ENCODE measurements at places on chromosomes 3 and 15. TPM values are rescaled to one million over a fixed set of nuclear protein-coding genes. Genes with fewer than 3 reads are reported as not detected.
A peak's percentile ranks its signal among the peaks of the same experiment; 100 is the strongest.

GRCh38 chr3:27666708-27667107, 55.4 kb downstream of the EOMES start:
- ATAC-seq: peak; percentile 87

GRCh38 chr15:81091889-81092558, 42.0 kb upstream of the CFAP161 start:
- ATAC-seq: peak; percentile 79

- ATAC-seq: no peak
Measured at GRCh38 chr3:38613426-38613825, 36.1 kb downstream of the SCN5A start.

DNA sequence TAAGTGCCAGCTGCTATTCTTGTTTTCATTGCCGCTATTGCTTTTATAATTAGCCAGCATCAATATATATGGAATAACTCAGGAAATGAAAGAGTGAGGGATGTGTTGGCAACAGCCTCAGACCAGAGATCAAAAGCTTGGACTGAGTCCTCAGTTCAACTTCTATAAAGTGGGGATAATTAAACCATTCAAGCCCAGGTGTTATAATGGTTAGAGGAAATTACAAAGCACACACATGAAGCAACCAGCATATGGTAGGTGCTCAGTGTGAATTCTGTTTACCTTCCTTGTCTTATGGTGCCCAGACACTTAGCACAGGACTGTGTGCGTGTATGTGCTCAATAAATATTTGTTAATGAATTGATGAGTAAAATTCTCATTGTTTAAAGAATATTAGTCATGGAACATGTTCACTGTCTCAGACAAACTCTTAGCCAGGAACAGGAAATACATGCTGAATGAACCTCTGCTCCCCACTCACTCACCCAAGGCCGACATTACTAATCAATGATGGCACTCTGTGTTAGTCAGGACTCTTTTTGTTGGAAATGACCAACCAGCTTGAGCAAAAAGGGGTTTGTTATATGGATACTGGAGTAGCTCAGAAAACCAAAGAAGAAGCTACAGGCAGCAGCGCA, 16.7 kb upstream of the CCDC174 start:
- ATAC-seq: no peak

GRCh38 chr3:160935413-160936095, 169.6 kb downstream of the B3GALNT1 start:
- ATAC-seq: no peak

- no peak for ATAC-seq
Measured at GRCh38 chr15:101308604-101309435, 13.8 kb upstream of the SNRPA1 start.

DNA sequence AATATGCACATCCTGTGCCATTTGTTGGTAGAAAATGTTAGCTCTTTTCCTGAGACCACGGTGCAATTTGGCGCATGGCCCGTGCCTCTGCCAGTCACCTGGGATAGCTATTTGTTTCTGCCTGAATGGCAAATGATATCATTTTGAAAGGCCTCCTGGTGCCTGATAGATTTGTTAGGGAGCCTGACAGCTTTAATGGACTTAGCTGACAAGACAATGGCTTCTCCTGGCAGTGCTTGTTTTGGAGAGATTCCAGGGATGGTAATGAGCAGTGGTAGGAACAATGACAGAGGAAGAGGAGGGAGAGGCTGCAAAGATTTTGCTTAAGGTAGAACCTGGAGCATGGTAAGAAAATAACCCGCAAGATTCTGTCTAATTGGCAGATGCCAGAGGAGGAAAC, 268.5 kb downstream of the CLSTN2 start:
- no peak for ATAC-seq

DNA sequence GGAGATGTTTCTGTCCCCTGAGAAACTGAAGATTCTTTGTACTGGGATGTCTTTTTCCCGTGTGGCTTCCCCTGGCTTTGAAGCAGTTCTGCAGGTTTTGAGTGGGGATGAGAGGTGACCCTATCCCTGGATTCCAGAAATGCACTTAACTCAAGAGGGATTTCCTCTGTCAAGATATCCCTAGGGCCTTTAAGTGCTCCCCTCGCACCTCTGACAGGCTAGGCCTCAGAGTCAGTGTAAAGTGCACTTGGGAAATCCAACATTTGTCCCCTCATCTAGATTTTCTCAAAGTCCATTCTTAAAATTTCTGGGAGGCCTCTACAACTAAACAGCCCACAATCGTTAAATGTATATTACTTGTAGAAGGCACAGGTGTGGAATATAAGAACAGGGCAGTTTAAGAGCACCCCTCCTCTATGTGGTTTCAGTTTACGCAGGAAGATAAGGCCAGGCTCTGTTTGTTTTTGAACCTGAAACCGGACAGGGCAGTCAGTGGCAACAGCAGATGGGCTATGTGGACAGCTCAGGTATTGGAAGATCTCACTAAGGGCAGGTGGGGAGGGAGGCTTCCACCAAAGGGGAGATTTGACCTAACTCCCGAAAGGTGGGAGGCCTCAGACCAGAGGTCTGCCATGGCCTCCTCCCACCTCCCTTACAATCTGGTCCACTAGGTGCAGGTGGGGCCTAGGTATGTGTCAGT, 4.8 kb downstream of the C3orf52 start:
- no peak for ATAC-seq

DNA sequence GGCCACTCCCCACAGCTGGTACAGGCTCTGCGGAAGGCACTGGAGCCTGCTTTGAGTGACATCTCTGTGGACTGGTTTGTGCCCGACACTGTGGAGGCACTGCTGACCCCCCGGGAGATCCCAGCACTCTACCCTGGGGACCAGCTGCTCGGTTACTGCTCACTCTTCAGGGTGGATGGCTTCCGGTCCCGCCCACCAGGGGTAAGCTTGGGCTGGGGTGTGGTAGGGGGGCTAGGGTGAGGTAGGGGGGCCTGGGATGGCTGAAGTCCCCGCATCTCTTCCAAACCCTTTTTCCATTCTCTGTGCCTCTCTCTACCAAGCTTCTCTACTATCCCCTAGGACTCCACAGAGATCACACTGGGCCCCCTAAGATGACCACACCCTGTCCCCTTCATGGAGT, 7.8 kb downstream of the VWA5B2 start:
- no peak for ATAC-seq

DNA sequence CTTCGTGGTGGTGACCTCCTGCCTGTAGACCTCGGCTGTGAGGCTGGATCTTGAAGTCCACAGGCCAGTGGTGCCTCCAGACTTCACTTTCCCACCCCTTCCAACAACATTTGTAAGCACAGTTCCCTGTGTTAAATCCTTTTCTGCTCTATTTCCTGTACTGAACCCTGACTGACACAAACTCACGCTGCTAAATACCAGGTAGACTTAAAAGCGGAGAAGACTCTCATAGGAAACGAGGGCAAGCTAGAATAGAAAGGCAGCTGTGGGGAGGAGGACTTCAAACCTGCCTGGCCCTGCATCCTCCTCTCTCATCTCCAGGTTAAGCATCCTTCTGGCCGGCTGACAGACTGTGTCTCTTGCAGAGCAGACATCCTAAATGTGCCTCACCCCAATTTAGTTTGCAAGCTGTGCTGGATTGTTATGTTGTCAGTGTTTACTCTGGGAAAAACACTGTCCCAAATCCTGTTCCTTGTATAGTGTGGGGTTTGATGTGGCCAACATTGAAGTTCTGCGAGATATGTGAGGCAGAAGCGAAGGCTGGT, 58.5 kb upstream of the LARS2 start:
- no peak for ATAC-seq

DNA sequence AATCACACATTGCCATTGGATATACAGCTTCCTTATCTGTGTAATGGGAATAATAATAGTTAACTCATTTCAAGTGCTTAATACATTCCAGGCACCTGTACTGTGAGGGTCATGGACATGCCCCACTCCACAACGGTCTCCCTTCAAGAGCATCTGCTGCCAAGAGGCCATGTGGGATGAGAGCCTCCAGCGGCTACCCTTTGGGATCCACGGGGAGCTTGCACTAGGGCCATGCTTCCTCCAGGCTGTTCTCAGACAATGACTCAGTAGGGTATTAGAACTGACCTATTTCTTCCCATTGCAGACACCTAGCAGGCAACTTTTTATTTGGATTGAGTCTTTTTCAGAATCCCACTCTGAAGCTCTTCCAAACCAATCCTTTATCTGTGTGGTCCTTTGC, 1078.9 kb downstream of the TUSC7 start:
- no peak for ATAC-seq

DNA sequence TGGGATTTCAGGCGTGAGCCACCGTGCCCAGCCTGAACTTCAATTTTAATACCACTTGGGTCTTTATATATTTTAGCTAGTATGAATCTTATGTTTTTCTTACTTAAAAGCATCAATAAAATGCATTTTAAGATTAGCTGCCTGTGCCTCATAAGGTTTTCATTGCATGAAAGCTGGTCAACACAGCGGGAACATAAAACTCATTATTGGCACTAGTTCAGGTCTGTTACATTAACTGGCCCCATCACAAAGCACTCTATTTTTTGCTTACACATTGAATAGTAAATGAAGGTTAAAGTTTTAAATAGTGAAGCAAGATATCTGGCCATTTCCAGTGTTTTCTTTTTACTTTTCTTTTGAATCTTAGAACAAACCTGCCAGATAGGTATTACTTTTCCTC, 145.6 kb upstream of the LYSMD4 start:
- no peak for ATAC-seq

DNA sequence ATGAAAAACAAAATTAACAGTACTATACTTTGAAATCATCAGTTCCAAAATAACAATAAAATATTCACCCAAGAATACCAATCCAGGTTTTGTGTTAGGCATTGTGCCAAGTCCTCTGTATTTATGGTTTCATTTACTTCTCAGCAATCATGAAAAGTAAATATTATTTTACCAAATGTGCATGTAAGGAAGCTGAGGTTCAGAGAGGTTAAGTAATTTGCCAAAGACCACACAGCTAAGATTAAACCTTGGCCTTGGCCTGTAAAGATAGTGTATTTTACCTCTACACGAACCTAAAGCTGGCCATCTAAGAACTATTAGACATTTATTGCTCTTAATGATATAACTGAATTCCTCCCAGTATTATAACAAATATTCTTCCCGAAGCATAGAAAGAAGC, 124.4 kb upstream of the SLC2A2 start:
- ATAC-seq: no peak

DNA sequence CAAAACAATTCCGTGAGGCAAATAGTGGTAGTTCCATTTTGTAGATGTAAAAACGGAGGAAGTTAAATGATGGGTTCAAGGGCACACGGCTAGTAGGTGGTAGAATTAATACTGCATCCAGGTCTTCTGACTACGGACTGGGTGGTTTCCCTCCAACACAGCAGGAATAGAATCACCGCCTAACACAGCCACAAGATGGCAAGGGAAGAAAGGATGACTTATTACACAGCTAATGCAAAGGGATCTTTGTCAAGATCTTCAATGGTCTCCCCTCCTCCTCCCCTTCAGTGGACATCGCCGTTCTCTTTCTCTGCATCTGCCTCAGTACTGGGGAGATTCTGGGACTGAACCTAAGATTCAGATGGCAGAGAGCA, 524 bp upstream of the TOPBP1 start:
- ATAC-seq: peak; percentile 78

DNA sequence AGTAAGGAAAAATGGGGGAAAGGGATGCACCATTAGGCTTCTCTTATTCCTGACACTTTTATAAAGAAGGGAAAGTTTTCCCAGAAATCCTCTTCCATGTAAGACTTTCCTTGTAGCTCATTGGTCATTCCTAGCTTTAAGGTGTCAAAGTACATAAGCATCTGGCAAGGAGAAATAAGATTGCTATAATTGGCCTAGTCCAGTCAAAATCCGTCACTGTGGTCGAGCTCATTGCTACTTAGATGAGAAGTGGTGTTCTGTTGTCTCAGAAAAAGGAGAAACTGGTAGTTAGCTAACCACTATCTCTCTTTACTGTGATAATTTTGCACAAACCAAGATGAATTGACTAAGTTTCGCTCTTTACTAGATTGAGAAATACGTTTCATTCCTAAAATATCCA, 370.1 kb downstream of the CNTN4 start:
- ATAC-seq: no peak

DNA sequence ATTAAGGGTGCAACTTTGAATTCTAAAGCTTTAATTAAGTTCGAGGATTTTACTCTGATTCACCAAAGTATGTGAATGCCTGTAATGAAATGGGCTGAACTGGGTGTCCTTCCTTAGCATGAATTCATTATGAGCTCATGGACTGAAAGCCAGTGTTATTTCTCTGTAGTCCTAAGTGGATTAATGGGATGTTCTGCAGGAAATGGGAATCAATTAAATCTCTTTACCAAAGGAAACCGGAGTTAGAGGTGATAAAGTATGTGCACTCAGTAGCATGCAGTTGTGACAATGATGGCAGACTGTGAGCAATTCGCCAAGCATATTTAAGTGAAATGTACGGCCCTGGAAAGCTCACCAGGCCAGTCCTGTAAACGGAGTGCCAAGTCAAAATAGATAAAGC, 138.7 kb downstream of the CHL1 start:
- ATAC-seq: peak; percentile 82

DNA sequence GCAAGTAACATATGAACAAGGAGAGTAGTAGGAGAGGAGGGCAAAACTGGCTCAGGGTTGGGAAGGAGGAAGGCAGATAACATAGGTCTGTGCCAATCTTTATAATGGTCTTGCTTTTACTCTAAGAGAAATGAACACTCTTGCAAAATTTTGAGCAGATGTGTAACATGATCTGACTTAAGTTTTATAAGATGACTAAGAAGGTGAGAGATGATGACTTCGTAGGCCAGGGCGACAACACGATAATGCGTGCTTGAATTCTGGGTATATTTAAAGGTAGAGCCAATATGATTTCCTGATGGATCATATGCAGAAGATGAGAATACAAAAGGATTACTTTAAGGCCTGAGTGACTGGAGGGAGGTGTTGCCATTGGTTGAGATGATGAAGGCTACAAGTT, 265.4 kb upstream of the KCNMB2 start:
- ATAC-seq: no peak

GRCh38 chr3:69842351-69842750, 103.1 kb downstream of the MITF start:
- ATAC-seq: no peak

- peak; percentile 82 for ATAC-seq
Measured at GRCh38 chr3:195075941-195076875, 194.8 kb downstream of the XXYLT1 start.

DNA sequence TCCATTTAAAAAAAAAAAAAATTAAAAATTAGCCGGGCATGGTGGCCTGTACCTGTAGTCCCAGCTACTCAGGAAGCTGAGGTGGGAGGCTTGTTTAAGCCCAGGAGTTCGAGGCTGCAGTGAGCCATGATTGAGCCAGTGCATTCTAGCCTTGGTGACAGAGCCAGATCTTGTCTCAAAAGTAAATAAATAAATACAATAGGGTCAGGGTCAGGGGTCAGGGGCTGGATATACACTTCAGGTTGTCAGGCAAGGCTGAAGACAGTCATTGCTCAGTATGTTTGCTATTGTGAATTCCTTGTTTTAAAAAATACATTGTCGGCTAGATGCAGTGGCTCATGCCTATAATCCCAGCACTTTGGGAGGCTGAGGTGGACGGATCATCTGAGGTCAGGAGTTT, 8.1 kb upstream of the TKT start:
- ATAC-seq: no peak

Gene VGLL3
- total RNA-seq: 207 TPM

Gene COL6A5
- total RNA-seq: not detected

Gene CLDN11
- total RNA-seq: 1.9 TPM

Gene SERPINI2
- 0.14 TPM for total RNA-seq

Gene NR1D2
- 23.8 TPM for total RNA-seq

Gene SH2D7
- not detected for total RNA-seq

Gene SLC2A2
- total RNA-seq: not detected

Gene PAK6
- 3.7 TPM for total RNA-seq

Gene PLCL2
- total RNA-seq: 25.9 TPM

Gene FILIP1L
- total RNA-seq: 8.2 TPM

Gene CAV3
- not detected for total RNA-seq

Gene MOBP
- 1.9 TPM for total RNA-seq

Gene RBMS3
- total RNA-seq: 17.7 TPM

Gene CILP
- 1.1 TPM for total RNA-seq
